GM04503 (cell line): ENCODE measurements at places on chromosomes 6 and 20.

- DNase-seq: no peak
Observed at GRCh38 chr6:36414481-36414880, 27.0 kb upstream of the ETV7 start.

GRCh38 chr20:51265361-51265760 is 242.5 kb upstream of the KCNG1 start:
- no peak for DNase-seq

GRCh38 chr6:44105146-44105545 is 22.1 kb downstream of the MRPL14 start:
- no peak for DNase-seq

DNA sequence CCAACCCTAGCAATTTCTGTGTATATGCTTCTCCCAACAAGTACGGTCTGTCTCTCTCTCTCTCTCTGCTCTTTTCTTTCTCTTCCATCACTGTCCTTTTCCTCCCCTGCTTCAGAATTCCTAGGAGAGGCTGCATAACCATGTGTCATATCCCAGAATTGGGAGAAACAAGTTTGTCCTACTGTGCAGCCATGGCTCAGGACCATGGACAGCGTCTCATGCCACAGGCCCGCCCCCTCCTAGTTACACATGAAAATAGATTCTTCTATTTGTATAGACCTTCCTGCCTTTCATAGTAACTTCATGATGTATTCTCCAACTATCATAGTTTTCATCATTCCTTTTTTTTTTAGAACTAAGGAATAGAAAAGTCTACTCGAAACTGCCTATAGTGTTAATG is 98.0 kb downstream of the FNDC1 start:
- no peak for DNase-seq

DNA sequence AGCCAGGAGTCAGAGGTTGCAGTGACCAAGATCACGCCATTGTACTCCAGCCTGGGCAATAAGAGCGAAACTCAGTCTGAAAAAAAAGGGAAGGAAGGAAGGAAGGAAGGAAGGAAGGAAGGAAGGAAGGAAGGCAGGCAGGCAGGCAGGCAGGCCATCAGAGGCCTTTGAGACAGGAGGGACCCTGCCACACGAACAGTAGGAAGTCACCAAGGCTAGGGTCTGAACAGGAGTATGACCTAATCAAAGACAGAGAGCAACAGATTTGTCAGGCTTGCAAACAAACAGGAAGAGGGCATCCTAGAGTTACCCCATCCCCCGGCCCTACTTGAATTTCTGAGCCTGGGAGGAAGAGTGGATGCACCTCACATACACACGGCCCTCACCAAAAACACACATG is 67.1 kb downstream of the FGD2 start:
- no peak for DNase-seq

DNA sequence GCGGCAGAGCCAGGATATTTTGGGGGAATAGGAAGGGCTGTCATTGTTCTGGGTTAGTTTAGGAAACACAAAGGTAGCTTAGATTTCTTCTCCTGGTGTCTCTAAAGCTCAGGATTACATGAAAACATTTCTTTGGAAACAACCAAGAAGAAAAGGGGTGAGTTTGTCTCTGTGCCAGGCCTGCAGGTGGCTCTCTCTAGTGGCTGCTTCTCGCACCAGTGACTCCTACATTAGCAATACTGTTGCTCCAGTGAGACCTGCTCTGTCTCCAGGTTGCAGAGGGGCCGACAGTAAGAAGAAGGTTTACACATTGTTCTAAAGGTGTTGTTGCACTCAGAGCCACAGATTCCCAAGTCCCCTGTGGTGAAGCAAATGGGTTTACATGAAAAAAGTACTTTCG is 104.6 kb upstream of the GLP1R start:
- no peak for DNase-seq

GRCh38 chr6:123898665-123899064 is 95.0 kb downstream of the NKAIN2 start:
- DNase-seq: no peak

DNA sequence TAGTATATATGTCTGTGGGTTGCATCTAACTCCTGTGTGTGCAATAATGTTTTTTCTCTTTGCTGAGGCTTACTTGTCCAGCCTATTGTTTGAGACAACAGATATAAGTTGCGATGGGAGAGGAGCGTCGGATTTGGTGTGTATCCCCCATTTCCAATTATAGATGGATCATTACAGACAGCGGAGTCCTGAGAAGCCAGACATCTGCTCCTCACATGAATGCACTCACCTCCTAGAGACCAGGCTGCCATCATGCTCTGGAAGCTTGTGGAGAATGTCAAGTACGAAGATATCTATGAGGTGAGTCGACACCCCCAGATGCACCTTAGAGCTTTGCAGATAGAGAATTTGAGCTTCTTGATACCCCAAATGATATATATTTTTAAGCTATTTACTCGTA is at the start of gene TFAP2B:
Gene TFAP2B, plus strand, starts transcription at position 199 of the 400 bp plus-strand sequence. Its CDS starts 21 bp downstream, at position 220.
- DNase-seq: no peak

DNA sequence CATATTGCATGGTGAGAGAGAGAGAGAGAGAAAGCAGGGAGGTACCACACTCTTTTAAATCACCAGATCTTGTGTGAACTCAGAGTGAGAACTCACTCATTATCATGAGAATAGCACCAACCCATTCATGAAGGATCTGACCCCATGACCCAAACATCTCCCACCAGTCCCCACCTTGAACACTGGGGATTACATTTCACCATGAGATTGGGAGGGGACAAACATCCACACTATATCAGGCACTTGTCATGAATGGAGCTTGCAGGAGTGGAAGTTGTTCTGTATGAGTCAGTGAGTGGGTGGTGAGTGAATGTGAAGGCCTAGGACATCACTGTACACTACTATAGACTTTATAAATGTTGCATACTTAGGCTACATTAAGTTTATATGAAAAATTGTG is 47.7 kb upstream of the RNF182 start:
- DNase-seq: no peak
